ENCODE measurements at places on chromosomes 7 and 10.

- no peaks in the 10 kb centered on the region for H3K27me3 ChIP-seq
- no peak for DNase-seq
- no peaks in the 10 kb centered on the region for H3K4me1 ChIP-seq
- H3K27ac ChIP-seq, result no peak overlapping the region
- H3K4me3 ChIP-seq, result no peak overlapping the region
Measured at GRCh38 chr10:47339186-47339735, 8.9 kb upstream of the RBP3 start.

DNA sequence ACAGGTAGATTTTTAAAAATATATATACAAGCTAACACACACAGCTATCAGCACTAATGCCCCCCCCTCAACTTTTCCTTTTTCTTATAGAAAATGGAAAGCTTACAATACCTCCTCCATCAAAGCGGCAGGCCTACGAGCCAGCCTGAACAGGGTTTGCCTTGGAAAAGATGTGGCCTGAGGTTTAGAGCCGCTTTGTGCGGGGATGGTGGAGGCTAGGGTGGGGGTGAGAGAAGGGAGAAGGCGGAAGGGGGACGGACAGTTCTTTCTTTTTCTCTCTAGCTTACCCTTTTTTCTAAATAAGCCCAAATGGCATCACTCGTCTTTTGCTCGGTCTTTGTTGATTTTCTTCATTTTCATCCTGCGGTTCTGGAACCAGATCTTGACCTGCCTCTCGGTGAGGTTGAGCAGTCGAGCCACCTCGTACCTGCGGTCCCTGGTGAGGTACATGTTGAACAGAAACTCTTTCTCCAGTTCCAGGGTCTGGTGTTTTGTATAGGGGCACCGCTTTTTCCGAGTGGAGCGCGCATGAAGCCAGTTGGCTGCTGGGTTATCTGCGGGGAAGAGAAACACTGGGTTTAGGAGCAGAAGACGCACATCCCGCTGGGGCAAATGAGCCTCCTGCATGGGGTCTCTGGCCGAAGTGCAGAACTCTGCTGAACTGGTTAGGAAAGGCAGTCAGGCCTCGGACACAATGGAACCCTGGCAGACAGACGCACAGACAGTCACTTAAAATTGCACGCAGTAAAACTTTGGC, 1.9 kb downstream of the HOXA9 start:
- peaks cover 72% of the 10 kb centered on the region for H3K4me1 ChIP-seq
- peak overlapping the region; percentile 56 for H3K4me3 ChIP-seq
- DNase-seq, result no peak
- H3K27me3 ChIP-seq, result peaks cover 91% of the 10 kb centered on the region
- H3K36me3 ChIP-seq, result no peaks in the 10 kb centered on the region

- H3K4me3 ChIP-seq, result no peak overlapping the region
- H3K36me3 ChIP-seq, result no peaks in the 10 kb centered on the region
- H3K4me1 ChIP-seq, result no peaks in the 10 kb centered on the region
Measured at GRCh38 chr7:7207876-7208275, 25.5 kb downstream of the C1GALT1 start.

GRCh38 chr7:66047426-66047825, 28.2 kb upstream of the ASL start:
- no peak for DNase-seq
- H3K36me3 ChIP-seq, result no peaks in the 10 kb centered on the region
- H3K27me3 ChIP-seq, result no peaks in the 10 kb centered on the region
- H3K4me3 ChIP-seq, result no peak overlapping the region
- H3K4me1 ChIP-seq, result peaks cover 6% of the 10 kb centered on the region
- H3K27ac ChIP-seq, result no peak overlapping the region

GRCh38 chr7:42476255-42476654, 239.2 kb upstream of the GLI3 start:
- no peak overlapping the region for H3K27ac ChIP-seq
- DNase-seq, result no peak

GRCh38 chr7:75847707-75848106, 31.1 kb upstream of the RHBDD2 start:
- H3K4me1 ChIP-seq, result peaks cover 5% of the 10 kb centered on the region
- no peak overlapping the region for H3K4me3 ChIP-seq
- DNase-seq, result no peak
- H3K27ac ChIP-seq, result no peak overlapping the region

GRCh38 chr10:75186310-75186709, 24.3 kb upstream of the VDAC2 start:
- no peak overlapping the region for H3K27ac ChIP-seq
- no peaks in the 10 kb centered on the region for H3K4me1 ChIP-seq
- no peak overlapping the region for H3K4me3 ChIP-seq
- H3K36me3 ChIP-seq, result no peaks in the 10 kb centered on the region
- H3K27me3 ChIP-seq, result no peaks in the 10 kb centered on the region
- DNase-seq, result no peak

GRCh38 chr7:43377196-43377960, 205.5 kb upstream of the STK17A start:
- no peak overlapping the region for H3K4me3 ChIP-seq
- DNase-seq, result no peak
- no peak overlapping the region for H3K27ac ChIP-seq
- no peaks in the 10 kb centered on the region for H3K27me3 ChIP-seq
- no peaks in the 10 kb centered on the region for H3K36me3 ChIP-seq

- no peak overlapping the region for H3K27ac ChIP-seq
- no peak overlapping the region for H3K4me3 ChIP-seq
- no peaks in the 10 kb centered on the region for H3K27me3 ChIP-seq
- H3K36me3 ChIP-seq, result no peaks in the 10 kb centered on the region
Measured at GRCh38 chr7:26440233-26441001, 148.8 kb downstream of the SNX10 start.

DNA sequence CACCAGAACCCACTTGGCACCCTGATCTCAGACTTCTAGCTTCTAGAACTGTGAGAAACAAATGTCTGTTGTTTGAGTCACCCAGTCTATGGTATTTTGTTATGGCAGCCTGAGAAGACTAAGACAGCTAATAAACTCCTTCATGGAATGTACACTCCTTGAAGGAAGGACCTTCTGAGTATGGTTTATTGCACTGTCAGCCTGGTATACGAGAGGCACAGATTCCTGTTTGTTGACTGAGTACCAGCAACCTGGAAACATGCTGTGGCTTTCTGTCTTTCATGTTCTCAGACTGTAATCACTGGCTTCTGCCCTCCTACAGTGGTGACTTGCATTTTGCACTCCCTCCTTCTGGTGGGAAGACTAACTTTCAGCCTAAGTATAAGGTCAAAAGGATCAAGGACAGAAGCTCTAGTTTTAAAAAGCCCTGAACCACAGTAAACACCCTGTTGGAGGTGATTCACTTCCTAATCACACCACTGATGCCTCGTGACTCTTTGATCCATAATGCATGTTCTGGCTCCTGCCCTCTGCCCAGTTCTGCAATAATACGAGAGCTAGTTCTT, 319.0 kb upstream of the NPSR1 start:
- H3K4me3 ChIP-seq, result no peak overlapping the region
- no peaks in the 10 kb centered on the region for H3K27me3 ChIP-seq
- H3K36me3 ChIP-seq, result no peaks in the 10 kb centered on the region
- DNase-seq, result no peak
- H3K4me1 ChIP-seq, result no peaks in the 10 kb centered on the region
